Bladder microvascular endothelial cell (primary cell): ENCODE measurements at places on chromosomes 3 and 15. TPM values are rescaled to one million over a fixed set of nuclear protein-coding genes. Genes with fewer than 3 reads are reported as not detected.

The CRYGS gene
- 0.49 and 2.4 TPM in 2 replicates for total RNA-seq

The KBTBD13 gene
- under 0.01 TPM in 1 of 2 replicates, not detected in the other for total RNA-seq

The GPR149 gene
- total RNA-seq = not detected in 2 replicates

The PAQR5 gene
- total RNA-seq = under 0.01 and 0.06 TPM in 2 replicates

The SLC35G2 gene
- 16.8 and 27.5 TPM in 2 replicates for total RNA-seq

The DUOX1 gene
- total RNA-seq = not detected in 2 replicates

The POPDC2 gene
- 0.16 and 0.76 TPM in 2 replicates for total RNA-seq

The LINS1 gene
- 4.0 and 14.3 TPM in 2 replicates for total RNA-seq
